ENCODE measurements at places on chromosomes 16 and 17.

GRCh38 chr17:41547921-41548843 is 20.1 kb upstream of the KRT19 start:
- DNase-seq: peak; percentile 77

DNA sequence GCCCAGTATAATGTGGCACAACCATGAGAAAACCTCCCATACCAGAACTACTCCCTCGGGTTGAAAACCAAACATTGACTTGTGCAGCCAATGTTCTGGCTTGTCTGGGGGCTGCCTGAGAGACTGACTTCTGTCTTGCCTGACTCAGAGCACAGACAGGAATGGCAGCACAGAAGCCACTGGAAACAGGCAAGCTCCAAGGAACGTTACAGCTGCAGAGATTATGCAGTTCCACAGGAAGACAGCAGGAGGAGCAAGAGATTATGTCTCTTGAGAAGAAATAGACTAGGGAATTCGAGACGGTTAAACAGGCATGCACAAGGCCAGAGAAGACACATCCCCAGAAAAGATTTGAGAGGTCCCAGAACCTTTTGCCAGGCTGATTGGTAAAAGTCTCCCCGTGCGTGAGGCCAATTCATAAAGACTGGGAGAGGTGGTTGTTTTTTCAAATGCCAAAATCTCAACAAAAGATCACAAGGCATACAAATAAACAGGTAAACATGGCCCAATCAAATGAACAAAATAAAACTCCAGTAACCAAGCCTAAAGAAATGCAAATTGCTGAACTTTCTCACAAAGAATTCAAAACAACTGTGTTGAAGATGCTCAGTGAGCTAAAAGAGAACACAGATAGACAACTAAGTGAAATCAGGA is 90.6 kb upstream of the CDH5 start:
- DNase-seq: peak; percentile 65

- DNase-seq: no peak
Measured at GRCh38 chr16:1125471-1125870, 27.4 kb upstream of the CACNA1H start.

DNA sequence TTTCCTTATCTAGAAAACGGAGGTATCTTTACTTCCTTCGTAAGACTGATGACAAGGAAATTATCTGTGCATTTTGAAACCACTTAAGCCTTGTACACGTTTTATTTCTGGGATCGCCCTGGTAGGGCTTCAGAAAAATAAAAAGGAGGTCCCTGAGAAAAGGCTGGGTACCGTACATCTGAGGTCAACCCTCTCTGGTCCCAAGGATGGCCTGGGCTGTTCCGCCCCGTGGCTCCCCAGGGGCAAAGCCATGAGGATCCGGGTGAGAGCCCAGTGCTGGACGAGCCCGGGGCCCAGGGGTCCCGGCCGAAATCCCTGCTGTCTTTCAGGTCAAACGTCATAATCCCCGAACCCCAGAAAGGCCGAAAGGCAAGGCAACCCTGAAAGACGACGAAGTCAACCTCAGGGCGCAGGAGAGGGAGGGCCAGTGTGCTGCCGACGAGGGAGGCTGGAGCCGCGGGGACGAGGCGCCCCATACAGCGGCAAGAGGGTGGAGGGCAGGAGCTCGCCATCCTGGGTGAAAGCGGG is 656 bp upstream of the FUS start:
- peak; percentile 19 for DNase-seq

GRCh38 chr16:72255786-72256185 is 83.8 kb upstream of the PMFBP1 start:
- DNase-seq: no peak

GRCh38 chr17:18327093-18327492 is 12.0 kb downstream of the SMCR8 start:
- DNase-seq: no peak

GRCh38 chr16:55030944-55031343 is 100.3 kb downstream of the IRX5 start:
- no peak for DNase-seq

Measured in inflammatory macrophage treated with lipopolysaccharide for 4 hours (primary cell).